NCI-H1048 (cell line): ENCODE measurements at places on chromosomes 11 and 22.

- DNase-seq = no peak
These were observed 43.8 kb downstream of the FBLN1 start for GRCh38 chr22:45546333-45547015.

DNA sequence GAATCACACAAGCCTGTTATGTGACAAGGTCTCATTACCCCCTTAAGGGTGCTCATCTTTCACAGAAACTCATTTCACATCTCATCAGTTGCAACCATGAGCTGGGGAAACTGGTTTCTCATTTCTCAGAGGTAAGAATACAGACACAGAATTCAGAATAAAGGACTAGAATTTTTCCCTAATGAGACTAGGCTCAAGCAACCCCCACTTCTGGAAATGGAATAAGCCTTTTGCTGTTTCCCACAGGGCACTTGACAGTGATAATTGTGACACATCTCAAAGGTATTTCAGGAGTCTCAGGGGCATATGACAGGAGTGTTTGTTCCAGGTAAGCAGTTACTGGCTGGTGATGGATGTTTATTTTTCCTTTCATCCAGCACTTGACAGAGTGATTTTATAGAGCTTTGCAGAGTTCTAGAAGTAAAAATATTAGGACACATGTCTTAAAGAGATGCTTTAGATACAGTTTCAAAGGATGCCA, 112.9 kb upstream of the DDI1 start:
- no peak for DNase-seq

- DNase-seq = no peak
These were observed 129.7 kb downstream of the LDLRAD3 start for GRCh38 chr11:36073411-36074203.

GRCh38 chr11:44571871-44572270, 6.4 kb downstream of the CD82 start:
- no peak for DNase-seq

DNA sequence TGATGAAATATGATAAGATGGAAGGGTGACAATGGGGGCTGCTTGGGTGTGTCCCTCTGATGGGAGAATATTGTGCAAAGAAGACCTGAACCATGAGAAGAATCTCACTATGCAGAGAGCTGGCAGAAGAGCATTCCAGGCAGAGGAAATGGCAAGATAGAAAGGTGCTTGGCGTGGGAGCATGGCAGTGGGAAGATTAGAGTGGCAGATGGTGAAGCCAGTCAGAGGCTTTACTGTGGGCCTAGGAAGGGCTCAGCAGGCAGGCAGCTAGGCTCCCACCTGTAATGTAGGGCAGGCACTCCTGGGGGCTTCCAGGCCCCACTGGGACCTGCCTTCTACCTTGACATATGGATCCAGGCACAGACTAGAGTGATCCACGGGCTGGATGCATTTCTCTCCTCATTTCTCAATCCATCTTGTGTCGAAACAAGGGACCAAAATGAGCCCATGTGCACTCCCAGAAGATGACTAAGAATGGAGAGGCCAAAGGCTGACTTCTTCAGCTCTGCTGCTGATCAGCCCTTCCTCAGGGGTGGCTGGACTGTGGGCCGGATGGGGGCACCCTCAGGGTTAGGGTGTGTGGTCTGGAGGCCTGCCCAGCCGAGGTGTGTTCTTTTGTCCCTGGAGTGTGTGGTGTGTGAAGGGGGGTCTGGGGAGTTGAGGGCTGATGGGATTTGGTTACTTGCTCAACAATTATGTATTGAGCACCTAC, 88.3 kb downstream of the TSPAN18 start:
- no peak for DNase-seq

- no peak for DNase-seq
These were observed 7.7 kb upstream of the NEAT1 start for GRCh38 chr11:65414776-65415498.

DNA sequence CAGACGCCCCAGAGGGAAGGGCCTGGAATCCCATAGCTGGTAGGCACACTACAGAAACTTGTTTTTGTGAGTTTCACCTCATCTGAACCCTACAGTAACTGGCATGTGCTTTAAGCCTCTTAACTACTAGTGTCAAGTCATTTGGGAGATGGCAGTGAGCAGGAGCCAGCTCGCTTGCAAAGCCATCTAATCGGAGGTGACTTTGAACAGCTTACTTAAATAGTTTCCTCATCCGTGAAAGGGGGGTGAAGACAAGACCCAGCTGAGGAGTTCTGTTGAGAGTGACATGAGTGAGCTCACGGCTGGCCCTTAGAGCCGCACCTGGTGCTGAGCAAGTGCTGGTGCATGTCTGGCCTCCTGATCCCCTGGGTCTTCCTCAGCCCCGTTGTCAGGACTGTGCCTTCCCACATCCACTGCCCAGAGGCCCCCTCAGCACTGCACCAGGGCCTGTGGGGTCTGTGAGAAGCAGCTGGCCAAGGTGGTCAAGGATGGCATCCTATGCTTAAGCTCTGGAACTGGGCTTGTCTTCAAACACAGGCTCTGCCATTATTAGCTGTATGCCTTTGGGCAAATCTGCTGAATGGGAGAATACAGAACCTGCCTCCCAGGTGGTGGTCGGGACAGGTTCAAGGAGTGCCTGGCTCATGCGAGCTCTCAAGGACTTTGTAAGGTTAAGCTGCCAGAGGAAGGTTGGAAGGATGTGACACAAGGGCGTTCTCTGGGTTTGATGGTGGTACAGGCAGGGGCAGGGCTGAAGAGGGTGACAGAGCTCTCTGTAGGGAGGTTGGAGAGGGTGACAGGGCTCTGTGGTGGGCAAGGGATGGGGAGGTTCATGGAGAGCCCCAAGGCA, 27.3 kb downstream of the INCENP start:
- no peak for DNase-seq

DNA sequence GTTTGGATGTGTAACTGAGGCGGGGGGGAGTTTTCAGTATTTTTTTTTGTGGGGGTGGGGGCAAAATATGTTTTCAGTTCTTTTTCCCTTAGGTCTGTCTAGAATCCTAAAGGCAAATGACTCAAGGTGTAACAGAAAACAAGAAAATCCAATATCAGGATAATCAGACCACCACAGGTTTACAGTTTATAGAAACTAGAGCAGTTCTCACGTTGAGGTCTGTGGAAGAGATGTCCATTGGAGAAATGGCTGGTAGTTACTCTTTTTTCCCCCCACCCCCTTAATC, 2.3 kb downstream of the MALAT1 start:
- no peak for DNase-seq

DNA sequence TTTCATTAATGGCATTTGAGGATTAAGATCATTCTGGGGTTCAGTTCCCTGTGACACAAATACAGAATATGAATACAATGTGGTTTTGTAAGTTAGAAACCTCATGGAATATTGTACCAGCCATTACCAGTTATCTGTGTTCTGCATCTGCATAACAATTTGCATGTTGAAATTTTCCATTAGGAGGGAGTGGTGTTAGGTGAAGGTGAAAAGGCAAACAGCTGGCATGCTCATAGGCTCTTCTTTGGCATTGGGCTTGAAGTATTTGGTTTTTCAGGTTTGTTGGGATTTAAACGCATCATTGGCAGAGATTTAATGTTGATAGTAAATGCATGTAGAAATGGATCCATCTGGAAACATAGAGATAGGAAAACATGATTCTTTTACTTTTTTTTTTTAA, 18.6 kb downstream of the RTN3 start:
- DNase-seq = no peak

DNA sequence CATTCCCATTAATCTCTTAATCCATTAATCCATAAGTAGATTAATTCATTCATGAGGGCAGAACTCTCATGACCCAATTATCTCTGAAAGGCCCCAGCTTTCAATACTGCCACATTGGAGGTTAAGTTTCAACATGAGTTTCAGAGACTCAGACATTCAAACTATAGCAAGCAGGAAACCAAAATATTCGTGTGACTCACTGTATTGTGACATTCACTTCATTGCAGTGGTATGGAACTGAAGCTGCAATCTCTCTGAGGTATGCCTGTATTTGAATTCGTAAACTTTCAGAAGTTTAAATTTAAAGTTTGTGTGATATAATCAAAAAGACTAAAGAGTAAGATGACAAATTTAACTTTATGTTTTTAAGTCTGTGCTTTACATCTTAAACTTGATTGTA, 2.9 kb upstream of the OR52J3 start:
- no peak for DNase-seq
